ENCODE measurements at places on chromosomes 3 and 15. TPM values are rescaled to one million over a fixed set of nuclear protein-coding genes. Genes with fewer than 3 reads are reported as not detected.

DNA sequence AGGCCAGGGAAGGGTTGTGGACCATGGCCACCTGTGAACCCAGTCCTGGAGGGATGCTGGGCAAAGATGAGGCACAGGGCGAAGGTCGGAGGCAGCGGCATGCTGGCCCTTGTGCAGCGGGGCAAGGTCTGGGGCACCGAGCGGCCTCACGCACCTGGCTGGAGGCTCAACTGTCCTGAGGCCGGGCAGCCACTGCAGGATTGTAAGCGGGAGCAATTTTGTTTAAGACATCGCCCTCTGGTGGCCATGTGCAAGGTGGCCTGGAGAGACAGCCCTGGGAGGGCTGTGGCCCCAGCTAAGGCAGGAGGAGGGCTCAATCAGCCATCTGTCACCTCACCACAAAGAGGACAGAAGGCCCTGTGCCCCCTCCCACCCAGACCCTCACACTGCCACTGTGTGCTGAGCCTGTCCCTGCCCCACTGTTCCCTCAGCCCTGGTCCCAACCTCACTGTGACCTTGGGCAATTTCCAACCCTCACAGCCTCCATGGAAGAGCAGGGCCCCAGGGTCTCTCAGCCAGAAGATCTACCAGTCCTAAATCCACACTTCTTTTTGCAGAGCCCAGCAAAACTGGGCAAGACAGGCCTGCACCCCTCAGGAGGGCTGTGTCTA is 46.2 kb downstream of the TPRA1 start:
- DNase-seq, result peak; percentile 49
- H3K27me3 ChIP-seq, result no peaks in the 10 kb centered on the region
- H3K4me3 ChIP-seq, result no peak overlapping the region
- H3K4me1 ChIP-seq, result peaks cover 9% of the 10 kb centered on the region

CLK3 gene
- total RNA-seq, result 289 TPM

- no peak overlapping the region for H3K27ac ChIP-seq
- H3K4me1 ChIP-seq, result no peaks in the 10 kb centered on the region
- peaks cover 2% of the 10 kb centered on the region for H3K27me3 ChIP-seq
- no peaks in the 10 kb centered on the region for H3K36me3 ChIP-seq
- no peak overlapping the region for H3K4me3 ChIP-seq
These were observed 94.7 kb upstream of the RNF7 start for GRCh38 chr3:141643391-141643790.

GRCh38 chr3:25339225-25339624 is 88.8 kb upstream of the RARB start:
- H3K4me1 ChIP-seq, result no peaks in the 10 kb centered on the region
- DNase-seq, result no peak
- no peaks in the 10 kb centered on the region for H3K36me3 ChIP-seq
- H3K27me3 ChIP-seq, result no peaks in the 10 kb centered on the region
- H3K27ac ChIP-seq, result no peak overlapping the region

DNA sequence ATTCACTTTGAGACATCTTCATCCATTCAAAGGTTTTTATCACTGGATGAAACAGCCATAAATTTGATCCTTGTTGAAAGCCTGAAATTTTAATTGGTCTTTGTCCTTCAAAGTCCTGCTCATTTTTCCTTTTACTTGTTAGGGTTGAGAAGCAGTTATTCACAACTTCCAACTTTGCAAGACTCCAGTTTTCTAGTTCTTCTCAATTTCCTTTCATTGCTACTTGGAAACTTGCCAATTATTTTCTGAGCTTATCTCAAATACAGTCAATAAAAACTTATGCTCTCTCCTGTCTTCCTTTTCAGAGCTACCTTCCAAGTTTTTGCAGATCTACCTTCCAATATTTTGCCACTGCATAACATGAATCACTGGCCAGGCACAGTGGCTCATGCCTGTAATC is 23.7 kb upstream of the CD276 start:
- no peaks in the 10 kb centered on the region for H3K36me3 ChIP-seq
- no peaks in the 10 kb centered on the region for H3K4me1 ChIP-seq

DNA sequence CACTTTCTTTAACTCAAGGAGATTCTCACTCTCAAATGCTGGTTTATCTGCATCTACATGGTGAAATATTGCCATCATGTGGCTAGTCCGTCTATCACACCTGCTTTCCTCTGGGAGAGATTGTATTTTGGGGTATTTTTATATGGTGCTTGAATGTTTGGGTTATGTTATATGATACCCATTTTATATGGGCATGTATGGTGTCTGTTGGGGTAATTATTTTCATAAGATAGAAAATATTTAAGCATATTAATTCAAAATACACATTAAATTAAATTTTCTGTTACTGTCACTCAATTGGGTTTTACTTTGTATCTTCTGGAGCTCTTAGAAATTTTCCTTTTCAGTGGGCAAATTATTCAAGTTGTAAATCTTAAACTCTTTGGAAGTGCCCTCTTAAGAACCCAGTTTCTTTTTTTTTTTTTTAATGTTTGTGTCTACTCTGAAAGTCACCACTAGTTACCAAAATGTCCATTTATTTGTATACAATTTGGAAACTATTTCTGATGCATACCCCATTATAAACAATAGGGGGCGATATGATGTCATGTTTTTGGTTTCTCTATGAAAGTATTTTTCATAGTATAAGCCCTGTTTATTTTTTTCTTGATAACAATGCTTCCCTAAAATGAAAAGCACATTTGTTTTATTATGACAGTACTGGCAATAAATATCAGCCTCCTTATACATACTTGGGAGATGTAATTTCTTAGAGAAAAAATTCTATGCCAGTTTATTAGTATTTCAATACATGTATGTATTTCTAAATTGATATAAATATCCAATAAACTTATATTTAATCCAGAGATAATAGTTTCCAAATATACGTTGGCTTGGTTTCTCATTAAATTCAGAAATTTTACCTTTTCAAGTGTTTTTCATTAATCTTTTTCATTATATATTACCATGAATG is 36.1 kb upstream of the PLSCR5 start:
- no peaks in the 10 kb centered on the region for H3K27me3 ChIP-seq
- H3K36me3 ChIP-seq, result no peaks in the 10 kb centered on the region
- no peak overlapping the region for H3K4me3 ChIP-seq
- H3K27ac ChIP-seq, result no peak overlapping the region
- DNase-seq, result no peak
- no peaks in the 10 kb centered on the region for H3K4me1 ChIP-seq

TMEM45A gene
- total RNA-seq, result 0.39 TPM

DNA sequence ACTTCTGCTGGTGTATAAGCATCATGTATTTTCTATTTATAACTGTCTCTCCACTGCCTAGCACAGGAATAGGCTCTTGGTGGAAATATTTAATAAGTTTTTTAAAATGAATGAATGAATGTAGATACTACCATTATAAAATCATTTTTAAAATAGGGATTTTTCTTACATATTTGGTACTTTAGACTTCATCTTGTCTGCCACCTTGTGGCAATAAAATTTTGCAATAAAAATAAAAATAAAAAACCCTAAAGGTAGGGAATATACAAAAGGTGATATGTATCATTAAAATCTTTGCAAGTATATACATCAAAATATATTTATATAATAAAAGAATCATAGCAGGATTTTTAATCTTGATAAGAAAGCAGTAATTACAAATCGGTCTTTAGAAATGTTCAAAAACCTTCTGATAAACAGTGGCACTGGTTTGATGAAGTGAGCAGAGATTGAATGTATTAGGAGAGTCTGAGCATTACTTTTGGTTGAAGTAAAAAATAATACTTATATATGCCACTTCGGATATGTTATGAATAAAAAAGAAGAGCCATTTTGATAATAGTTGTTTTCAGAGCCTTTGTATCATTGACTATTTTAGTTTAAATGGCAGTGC is 95.2 kb downstream of the SPATA16 start:
- H3K27me3 ChIP-seq, result no peaks in the 10 kb centered on the region
- no peak overlapping the region for H3K27ac ChIP-seq
- no peak for DNase-seq
- no peak overlapping the region for H3K4me3 ChIP-seq
- no peaks in the 10 kb centered on the region for H3K4me1 ChIP-seq

DNA sequence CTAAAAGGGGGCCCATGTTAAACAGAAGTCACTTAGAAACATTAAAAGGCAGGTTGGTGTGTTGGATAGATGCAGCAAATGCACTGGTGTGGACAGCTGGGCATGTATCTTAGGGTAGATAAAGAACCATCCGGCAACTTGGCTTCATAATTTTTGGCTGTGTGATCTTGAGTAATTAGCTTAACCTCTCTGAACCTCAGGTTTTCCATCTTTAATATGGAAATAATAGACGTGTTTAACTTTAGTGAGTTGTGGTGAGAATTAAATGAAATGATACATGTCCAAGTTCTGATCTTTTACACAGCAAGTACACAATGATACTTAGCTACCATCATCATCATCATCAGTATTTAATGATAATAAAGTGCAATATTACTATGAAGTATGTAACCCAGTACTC is 330.4 kb downstream of the FOXP1 start:
- DNase-seq, result no peak
- peaks cover 20% of the 10 kb centered on the region for H3K4me1 ChIP-seq
- H3K27ac ChIP-seq, result no peak overlapping the region
- H3K27me3 ChIP-seq, result no peaks in the 10 kb centered on the region

ZNF148 gene
- 50.6 TPM for total RNA-seq

FBN1 gene
- 0.72 TPM for total RNA-seq
